ENCODE measurements at places on chromosomes 12 and 14. TPM values are rescaled to one million over a fixed set of nuclear protein-coding genes. Genes with fewer than 3 reads are reported as not detected.

DNA sequence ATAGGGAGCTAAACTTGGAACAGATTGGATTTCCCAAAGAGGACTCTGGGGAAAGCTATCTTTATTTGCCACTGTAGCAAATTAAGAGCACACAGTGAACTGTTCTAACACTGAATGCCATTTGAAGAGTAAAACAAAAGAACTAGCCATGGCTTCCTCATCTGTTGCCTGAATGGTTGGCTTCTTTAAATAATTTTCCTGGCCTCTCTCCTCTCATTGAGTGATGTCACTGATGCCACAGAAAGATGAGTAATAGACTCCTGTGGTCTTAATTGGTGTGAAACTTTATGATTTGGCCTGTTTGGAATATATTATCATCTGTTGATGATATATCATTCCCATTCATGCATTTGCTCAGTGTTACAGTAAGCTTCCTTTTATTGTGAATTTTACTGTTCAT lies 42.5 kb downstream of the WDR20 start:
- no peak overlapping the region for H3K27ac ChIP-seq
- H3K36me3 ChIP-seq, result peaks cover 19% of the 10 kb centered on the region
- no peak for DNase-seq
- peaks cover 77% of the 10 kb centered on the region for H3K4me1 ChIP-seq
- no peaks in the 10 kb centered on the region for H3K27me3 ChIP-seq

GRCh38 chr12:34208331-34209258 lies 186.3 kb downstream of the ALG10 start:
- no peak overlapping the region for H3K4me3 ChIP-seq
- no peak overlapping the region for H3K27ac ChIP-seq
- DNase-seq, result no peak
- H3K27me3 ChIP-seq, result peaks cover 2% of the 10 kb centered on the region
- peaks cover 2% of the 10 kb centered on the region for H3K4me1 ChIP-seq

DNA sequence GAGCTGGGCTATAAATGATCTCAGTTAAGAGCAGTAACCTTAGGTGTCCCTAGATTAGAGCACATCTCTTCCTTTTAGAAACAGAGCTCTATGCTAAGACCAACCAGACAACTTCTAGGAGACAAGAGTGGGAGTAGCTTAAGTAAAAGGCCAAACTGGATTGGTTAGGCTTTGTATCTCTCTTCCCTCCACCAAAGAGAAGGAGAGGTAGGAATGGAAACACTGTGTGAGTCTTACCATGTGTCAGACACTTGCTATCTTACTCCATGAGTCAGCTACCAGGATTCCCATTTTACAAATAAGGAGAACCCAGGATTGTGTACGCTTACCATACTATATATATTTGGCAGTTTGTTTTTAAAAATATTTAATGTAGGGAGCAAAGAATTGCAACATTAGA lies 122.9 kb downstream of the PAX9 start:
- peaks cover 13% of the 10 kb centered on the region for H3K36me3 ChIP-seq
- no peak overlapping the region for H3K4me3 ChIP-seq
- H3K27ac ChIP-seq, result no peak overlapping the region
- H3K27me3 ChIP-seq, result no peaks in the 10 kb centered on the region
- DNase-seq, result no peak
- no peaks in the 10 kb centered on the region for H3K4me1 ChIP-seq

GRCh38 chr12:101859664-101860607 lies 17.4 kb upstream of the DRAM1 start:
- no peaks in the 10 kb centered on the region for H3K4me1 ChIP-seq
- DNase-seq, result no peak
- H3K4me3 ChIP-seq, result no peak overlapping the region
- H3K36me3 ChIP-seq, result no peaks in the 10 kb centered on the region
- no peaks in the 10 kb centered on the region for H3K27me3 ChIP-seq

The CMA1 gene
- total RNA-seq, result not detected

The LMNTD1 gene
- not detected for total RNA-seq
